ENCODE measurements at places on chromosomes 2 and 18. TPM values are rescaled to one million over a fixed set of nuclear protein-coding genes. Genes with fewer than 3 reads are reported as not detected.
A peak's percentile ranks its signal among the peaks of the same experiment; 100 is the strongest.

ANKRD62 gene
- not detected for total RNA-seq

NGEF gene
- 3.2 TPM for total RNA-seq

RGPD8 gene
- 8.2 TPM for total RNA-seq

FAP gene
- not detected for total RNA-seq

CROCC2 gene
- not detected for total RNA-seq

DES gene
- 1.5 TPM for total RNA-seq

ELAC1 gene
- 3.2 TPM for total RNA-seq

DNA sequence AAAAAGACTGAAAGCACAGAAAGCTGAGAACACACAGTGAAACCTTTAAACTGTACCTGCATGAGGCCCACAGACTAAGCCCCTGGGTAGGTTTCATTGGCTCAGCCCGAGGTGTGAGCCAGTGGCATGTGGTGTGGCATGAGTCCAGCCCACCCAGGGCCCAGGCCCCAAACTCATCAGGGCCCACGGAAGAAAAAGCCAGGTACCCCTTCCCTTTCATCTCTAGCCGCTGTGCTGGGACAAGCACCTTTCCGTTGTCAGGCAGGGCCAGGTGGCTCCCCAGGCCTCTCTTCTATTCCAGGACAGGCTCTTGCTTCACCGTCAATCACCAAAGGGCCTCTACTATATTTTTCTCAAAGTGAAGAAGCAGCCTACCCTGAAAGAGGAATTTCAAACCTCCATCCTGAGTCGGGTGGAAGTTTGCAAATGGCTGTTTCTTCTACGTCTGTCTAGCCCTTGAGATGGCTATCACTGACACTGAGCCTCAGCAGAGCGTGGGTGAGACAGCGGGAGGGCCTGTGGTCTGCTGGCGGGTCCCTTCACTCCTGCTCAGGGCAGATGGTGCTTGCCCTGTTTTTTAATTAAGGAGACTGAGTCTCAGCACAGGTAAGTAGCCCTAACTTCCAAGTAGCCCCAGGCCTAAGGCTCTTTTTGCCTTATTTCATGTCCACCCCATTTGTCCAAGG is 8.6 kb downstream of the DNAJB2 start:
- peaks cover under 1% of the 10 kb centered on the region for H3K36me3 ChIP-seq
- H3K27ac ChIP-seq, result no peak overlapping the region
- no peak overlapping the region for H3K4me3 ChIP-seq
- no peaks in the 10 kb centered on the region for H3K27me3 ChIP-seq
- DNase-seq, result no peak
- H3K4me1 ChIP-seq, result peaks cover 3% of the 10 kb centered on the region

DNA sequence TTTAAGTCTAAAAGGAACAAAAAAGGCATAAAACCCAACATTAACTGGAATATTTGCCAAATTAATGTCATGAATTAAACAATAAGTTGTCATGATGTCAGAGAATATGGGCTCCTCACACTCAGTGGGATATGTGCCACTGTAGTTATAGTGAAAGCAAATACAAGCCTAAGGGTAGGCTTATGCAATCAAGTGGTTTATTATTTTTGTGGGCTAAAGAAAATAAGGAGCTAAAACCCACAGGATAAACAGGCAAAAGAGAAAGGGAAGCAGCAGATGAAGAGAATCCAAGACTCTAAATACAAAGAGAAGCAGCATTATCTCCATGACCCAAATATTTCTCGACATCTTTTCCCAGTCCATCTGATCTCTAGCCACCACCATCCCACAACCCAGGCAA is 17.5 kb downstream of the YWHAQ start:
- no peak overlapping the region for H3K4me3 ChIP-seq
- H3K36me3 ChIP-seq, result peaks cover 14% of the 10 kb centered on the region

- no peaks in the 10 kb centered on the region for H3K4me1 ChIP-seq
- no peaks in the 10 kb centered on the region for H3K27me3 ChIP-seq
- no peaks in the 10 kb centered on the region for H3K36me3 ChIP-seq
- no peak overlapping the region for H3K4me3 ChIP-seq
- H3K27ac ChIP-seq, result no peak overlapping the region
Observed at GRCh38 chr2:109049022-109049421, 60.0 kb upstream of the EDAR start.

GRCh38 chr2:71379086-71379485 is 47.5 kb downstream of the ZNF638 start:
- no peaks in the 10 kb centered on the region for H3K4me1 ChIP-seq
- no peak overlapping the region for H3K27ac ChIP-seq
- H3K36me3 ChIP-seq, result no peaks in the 10 kb centered on the region

- no peak overlapping the region for H3K27ac ChIP-seq
- H3K27me3 ChIP-seq, result no peaks in the 10 kb centered on the region
- no peaks in the 10 kb centered on the region for H3K36me3 ChIP-seq
- peak; percentile 77 for DNase-seq
Observed at GRCh38 chr2:232327105-232328031, 51.2 kb upstream of the ALPP start.
